Activated CD4-positive, alpha-beta T cell treated with anti-CD3 and anti-CD28 coated beads, Interleukin-2, amount 50 U/mL, for 1 hour (primary cell): ENCODE measurements at places on chromosomes 16 and 17.

DNA sequence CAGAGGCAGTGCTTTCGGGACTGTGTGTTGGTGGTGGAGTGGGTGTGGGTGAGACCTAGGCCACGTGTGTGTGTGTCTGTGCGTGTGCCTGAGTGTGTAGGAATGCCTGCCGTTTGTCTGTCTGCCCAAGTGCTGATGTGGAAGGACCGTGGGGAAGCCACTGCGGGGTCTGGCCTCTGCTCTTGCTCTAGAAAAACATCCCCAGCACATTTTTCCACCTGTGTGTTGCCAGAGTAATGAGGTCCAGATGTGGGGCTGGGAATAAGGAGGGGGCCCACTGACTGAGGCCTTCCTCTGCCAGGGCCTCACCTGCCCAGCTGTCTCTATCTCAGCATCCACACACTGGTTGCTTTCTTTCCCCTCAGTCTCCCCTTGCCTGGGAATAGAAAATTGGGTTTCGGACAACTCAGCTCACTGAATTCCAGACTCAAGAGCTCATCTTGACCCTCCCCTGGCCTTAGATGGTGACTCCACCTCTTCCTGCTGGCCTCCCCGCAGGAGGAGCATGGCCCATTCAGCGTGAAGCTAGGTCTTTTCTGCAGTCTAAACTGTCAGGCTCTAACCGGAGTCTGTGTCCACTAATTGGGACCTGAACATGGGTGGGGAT is 7.6 kb downstream of the SGCA start:
- no peak for DNase-seq

- no peak for DNase-seq
These were observed 65.5 kb downstream of the PLD6 start for GRCh38 chr17:17140590-17140980.

- DNase-seq = no peak
These were observed 35.8 kb upstream of the RASL10B start for GRCh38 chr17:35695613-35696012.

GRCh38 chr17:15999974-16000827 is 577 bp downstream of the TTC19 start:
- no peak for DNase-seq

DNA sequence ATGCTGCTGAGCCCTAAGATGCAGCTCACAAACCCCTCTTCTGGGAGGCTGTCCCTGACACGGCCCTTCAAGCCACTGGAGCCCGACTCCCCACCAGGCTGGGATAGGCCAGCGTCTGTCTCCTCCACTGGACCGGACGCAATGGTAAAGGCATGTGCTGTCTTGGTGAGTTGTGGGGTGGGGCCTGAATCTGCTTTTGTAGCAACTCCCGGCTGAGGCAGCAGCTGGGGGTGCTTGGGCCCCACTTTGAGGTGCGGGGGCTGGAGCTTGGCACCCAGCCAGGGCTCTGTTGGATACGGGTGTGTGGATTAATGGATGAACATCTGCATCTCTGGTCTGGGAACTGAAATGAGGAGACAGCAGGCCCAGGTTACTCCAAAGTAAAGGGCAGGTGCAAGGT is 3.5 kb upstream of the NLRC3 start:
- DNase-seq = no peak

GRCh38 chr17:63436523-63437110 is 9.5 kb downstream of the CYB561 start:
- DNase-seq = no peak

- DNase-seq = no peak
These were observed 228.9 kb upstream of the FOXF1 start for GRCh38 chr16:86281421-86281820.

- DNase-seq = no peak
These were observed 8.2 kb upstream of the CSNK1D start for GRCh38 chr17:82281502-82282238.

- no peak for DNase-seq
These were observed 1.0 kb downstream of the SLC46A1 start for GRCh38 chr17:28404812-28405570.

DNA sequence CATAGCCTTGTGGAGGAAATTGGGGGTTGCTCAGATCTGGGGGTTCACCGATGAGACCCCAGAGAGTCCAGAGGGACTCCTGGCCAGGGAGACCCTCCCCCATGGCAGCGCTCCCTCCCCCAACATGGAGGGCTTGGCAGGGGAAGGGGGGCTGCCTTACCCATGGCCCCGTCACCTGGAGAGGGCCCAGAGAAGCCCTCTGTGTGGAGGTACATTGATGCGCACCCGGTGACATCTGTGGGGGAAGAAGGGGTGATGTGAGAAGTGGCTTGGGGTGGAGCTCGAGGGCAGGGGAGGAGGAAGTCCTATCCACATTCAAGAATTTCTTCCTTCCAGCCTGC is 16.2 kb downstream of the ETV4 start:
- DNase-seq = no peak

DNA sequence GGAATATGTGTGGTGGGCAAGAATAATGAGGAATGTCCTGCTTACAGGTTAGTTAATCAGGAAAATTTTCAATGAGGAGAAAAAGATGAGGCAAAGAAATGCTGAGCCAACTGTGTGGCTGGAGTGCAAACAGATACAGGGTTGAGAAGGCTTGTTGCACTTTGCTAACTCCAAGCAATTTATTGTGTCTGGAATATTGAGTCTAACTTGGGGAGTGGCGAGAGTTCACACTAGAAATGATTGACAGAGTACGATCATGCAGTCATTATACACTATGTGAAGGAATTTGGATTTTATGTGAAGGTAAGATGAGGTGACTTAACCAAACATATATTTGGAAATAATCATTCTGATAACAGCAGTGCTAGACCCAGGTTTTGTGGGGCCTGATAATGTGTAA is 185.0 kb upstream of the ELAC2 start:
- DNase-seq = no peak

GRCh38 chr17:59828478-59828760 is 64.3 kb downstream of the TUBD1 start:
- no peak for DNase-seq

DNA sequence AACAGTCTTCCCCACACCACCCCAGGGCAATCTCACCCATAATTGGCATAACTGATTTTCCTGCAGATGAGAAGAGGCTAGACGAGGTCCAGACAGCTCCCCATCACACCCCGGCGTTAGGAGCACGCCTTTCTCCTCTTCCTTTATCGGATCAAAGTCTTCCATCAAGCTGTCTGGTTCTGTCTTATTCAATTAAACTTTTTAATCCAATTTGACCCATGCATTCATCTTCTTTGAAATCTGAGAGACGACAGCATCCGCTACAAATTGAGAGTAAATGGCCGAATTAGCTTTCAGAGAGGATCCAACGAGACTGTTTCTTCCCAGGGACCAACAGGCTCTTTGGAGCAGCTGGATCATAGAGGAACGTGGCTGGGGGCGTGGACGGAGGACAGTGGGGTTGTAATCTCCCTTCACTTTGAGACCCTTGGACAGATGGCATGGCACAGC is 44.4 kb upstream of the GPRC5B start:
- DNase-seq = no peak

DNA sequence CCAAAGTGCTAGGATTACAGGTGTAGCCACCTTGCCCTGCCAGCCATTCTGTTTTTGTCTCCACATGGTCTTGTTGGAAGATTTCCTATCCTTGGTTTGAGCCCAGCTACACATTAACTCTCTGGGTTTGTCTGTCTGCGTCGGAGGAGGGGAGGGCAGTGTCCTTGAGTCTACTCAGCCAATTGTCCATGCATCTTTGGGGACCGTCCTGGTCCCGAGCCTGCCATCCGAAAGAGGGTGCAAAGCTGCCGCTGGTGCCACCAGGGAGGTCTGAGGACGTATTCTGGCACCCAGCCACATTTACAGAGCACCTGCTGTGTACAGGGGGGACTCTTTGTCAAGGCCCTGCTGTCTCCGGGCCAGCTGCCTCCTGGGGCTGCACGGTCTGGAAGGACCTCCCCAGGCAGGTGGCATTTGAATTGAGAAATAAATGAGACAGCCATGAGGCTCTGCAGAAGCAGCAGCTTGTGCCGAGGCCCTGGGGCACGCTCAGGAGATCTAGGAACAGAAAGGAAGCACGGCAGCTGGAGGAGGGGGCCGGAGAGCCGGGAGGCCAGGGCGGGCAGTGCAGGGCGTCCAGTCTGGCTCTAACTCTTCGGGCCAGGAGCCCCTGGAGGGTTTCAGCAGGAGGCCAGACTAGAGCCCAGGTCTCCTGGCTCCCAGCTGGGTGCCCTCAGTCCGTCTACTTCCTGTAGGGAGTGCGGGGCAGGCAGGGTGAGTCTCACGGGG is 1.5 kb downstream of the CYBA start:
- DNase-seq = no peak

GRCh38 chr16:1543085-1543896 is 9.8 kb downstream of the TMEM204 start:
- DNase-seq = peak; percentile 49

DNA sequence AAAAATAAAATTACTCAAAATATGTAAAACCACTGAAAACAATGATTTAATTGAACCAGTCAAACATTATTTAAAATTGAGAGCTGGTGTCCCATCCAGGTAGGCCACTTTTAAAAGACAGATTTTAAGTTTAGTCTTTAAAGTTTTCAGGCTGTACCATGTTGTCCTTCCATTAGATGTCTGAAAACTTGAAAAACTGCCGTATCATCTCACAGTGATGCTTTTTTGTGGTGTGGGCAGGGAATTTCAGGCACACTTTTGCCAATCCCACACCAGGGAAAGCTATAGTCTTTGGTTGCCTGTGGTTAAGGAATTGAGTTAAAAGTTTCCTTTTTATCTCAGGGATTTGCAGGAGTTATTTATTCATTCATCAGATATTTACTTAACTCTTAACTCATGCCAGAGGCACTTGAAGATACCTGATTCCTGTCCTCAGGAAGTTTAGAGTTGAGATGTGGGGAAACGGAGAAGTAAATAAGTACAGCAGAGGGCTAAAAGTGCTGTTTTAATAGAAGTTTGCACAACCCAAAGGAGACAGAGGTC is 3.2 kb downstream of the SNTB2 start:
- no peak for DNase-seq

DNA sequence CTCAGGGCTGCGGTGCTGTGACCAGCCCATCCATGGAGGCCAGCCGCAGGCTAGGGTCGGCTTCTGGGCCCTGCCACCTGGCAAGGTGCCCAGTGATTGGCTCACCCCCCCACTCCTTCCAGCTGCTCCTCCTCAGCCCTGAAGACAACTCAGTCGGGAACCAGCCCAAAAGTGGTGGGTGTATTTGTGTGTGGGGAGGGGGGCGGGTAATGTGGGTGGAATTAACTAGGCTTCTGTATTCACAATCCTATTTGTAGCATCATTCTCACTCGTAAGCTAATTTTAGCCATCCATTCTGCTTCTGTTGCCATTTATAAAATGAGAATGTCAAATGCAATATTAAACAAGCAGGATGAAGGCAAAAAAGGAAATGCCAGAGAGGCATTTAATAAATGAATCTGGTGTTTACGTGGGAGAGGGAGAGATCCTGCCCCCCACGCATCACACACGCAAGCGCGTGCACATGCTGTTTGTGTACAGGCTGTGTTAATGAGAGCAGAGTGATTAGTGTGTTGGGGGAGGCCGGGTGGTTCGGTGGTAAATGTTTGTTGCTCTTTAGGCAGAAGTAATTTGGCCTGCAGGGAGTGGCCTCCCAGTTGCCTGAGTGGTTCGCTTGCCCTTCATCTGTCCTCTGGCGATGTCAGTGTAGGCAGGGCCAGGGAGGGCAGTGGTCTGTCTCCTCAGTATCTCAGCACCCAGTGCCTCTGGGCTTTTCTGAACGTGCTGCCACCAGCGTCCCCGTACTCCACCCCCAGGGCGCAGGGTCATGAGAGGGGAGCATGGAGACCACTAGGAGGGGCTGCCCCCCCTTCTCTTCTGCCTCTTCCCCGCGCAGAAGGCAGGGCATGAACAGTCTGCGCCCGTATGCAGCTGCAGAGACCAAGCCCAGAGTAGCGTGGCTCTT is 140.1 kb downstream of the CCDC182 start:
- peak; percentile 31 for DNase-seq

GRCh38 chr17:42120770-42121769 is at the start of gene KAT2A:
KAT2A (minus strand) TSS chr17:42121367; CDS start chr17:42121304, 63 bp downstream.
- DNase-seq = peak; percentile 73

- no peak for DNase-seq
These were observed at the start of gene NEUROD2 for GRCh38 chr17:39607851-39608130. NEUROD2 (minus strand) TSS chr17:39607920; CDS start chr17:39606599, 1,321 bp downstream.

- DNase-seq = no peak
These were observed 46.5 kb upstream of the CLEC18A start for GRCh38 chr16:69904495-69905170.

GRCh38 chr17:2050300-2051060 is 4.4 kb upstream of the HIC1 start:
- peak; percentile 74 for DNase-seq

DNA sequence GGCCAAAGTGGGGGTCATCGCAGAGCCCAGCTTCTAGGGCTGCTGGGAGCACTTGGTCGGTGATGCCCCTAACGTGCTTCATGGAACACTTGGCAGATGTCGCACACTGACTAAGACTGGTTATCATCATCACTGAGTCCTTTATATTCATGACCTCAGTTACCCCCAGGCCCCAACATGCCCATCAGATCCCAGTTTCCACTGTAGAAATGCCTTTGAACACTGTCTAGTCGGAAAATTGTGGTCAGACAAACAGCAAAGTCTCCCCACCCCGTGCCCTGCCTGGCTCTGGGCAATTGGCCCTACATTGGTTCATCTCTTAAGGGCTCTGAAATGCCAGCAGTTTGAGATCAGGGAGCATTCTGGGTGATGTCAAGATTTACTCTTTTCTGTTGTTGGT is 51.3 kb downstream of the NKD1 start:
- DNase-seq = no peak

GRCh38 chr16:28910086-28911031 is 14.7 kb downstream of the RABEP2 start:
- no peak for DNase-seq

GRCh38 chr16:77289331-77289809 is 90.2 kb downstream of the SYCE1L start:
- no peak for DNase-seq

GRCh38 chr16:54875443-54875842 is 55.2 kb upstream of the IRX5 start:
- no peak for DNase-seq

- no peak for DNase-seq
These were observed 255.4 kb downstream of the PHKB start for GRCh38 chr16:47716571-47716970.

- no peak for DNase-seq
These were observed 156.4 kb downstream of the SNX29 start for GRCh38 chr16:12132850-12133440.

- DNase-seq = no peak
These were observed 60.3 kb downstream of the GRIN2A start for GRCh38 chr16:10121897-10122425.

DNA sequence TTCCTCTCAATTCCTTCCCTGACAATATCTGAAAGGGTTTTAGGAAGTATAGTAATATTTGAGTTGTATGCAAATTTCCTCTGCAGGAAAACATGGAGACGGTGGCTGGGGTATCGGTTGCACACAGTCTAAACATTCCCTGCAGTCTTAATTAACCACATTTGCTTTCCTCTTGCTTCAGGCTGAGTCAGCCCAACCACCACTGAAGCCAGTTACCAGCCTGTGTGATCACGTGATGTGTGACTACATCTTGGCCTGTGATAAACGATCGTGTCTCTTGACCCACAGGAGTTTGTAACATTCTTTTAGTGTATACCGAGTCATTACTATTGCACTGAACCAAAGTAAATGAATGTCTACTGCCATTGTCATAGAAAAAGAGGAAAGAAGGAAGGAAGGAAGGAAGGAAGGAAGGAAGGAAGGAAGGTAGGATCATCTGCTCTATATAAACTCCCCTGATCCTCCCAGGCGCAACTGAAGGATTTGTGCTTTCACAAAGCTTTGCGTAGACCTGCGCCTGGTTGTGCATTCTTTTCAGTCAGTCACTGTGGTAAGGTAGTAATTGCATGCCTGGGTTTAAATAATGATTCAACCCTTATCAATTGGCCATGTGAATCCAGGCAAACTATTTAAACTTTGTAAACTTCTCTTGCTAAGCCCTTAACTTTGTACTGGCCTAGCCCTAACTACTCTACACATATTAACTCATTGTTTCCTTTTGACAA is 280.6 kb upstream of the SALL1 start:
- no peak for DNase-seq
